ENCODE measurements at places on chromosomes 7 and 10.

- DNase-seq = no peak
Observed at GRCh38 chr7:7148798-7149481, 33.4 kb upstream of the C1GALT1 start.

DNA sequence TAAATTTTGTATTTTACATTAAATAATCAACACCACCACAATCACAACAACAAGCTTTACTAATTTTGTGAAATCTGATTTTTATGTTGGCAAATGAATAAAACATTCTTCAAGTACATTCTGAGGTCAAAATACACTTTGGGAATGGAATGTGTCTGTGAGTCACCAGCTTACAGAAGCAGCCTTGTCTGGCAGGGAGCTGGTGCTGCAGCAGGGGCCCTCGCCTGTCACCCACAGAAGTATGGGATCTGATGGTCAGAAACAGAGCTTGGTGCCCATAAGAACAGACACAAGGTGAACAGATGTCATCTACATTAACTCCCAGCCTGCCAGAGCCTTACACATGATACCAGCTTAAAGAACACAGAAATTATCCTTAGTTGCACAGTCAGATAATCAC is 496.9 kb downstream of the CCSER2 start:
- DNase-seq = no peak

DNA sequence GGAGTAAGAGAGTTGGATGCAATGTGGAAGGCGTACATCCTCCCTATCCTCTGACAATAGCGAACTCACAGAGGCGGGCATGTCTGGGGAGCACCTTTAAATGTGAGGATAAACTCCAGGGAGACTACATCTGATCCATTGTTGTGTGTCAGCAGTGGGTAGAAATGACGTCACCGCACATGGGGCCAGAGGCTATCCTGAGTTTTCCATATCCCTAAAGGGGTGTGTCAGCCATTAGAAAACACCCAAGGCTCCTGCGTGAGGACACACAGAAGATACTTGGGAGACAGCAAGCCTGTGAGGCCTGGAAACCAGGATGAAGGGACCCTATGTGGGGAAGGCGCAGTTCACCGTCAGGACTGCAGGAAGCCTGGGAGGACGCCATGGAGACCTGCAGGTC is 17.2 kb upstream of the CDHR3 start:
- no peak for DNase-seq

- DNase-seq = no peak
Observed at GRCh38 chr7:496528-497295, 22.9 kb downstream of the PDGFA start.

DNA sequence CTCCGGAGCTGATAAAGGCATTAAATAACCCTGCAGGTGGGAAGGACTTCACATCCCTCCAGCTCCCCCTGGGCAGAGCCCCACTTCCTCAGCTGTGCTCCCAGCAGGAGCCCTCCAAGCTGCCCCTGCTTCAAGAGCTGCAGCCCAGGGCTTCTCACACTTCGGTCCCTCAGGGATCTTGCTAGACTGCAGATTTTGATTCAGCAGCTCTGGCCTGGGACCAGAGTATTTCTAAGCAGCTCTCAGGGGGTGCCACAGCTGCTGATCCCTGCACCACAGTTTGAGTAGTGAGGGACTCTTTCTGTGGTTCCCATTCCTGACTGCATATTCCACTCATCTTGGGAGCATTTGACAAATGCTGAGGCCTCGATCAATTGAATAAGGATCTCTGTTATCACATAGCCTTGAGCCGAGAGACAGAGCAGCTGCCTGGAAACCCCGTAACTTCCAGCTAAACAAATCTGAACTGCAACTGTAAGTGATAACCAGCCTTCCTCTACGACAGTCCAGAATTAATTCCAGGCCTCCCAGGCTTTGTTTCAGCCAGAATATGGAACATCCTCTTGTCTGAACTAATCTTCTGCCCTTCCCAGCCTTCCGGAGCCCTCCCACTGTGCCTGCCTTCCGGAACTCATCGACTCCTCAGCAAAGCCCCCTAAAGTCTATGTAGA is 161.4 kb downstream of the CCDC3 start:
- no peak for DNase-seq

GRCh38 chr10:66238343-66238742 is 687.5 kb upstream of the LRRTM3 start:
- DNase-seq = no peak

GRCh38 chr7:129896568-129897382 is 56.0 kb downstream of the UBE2H start:
- no peak for DNase-seq

GRCh38 chr10:65993451-65993850 is 932.4 kb upstream of the LRRTM3 start:
- DNase-seq = no peak

DNA sequence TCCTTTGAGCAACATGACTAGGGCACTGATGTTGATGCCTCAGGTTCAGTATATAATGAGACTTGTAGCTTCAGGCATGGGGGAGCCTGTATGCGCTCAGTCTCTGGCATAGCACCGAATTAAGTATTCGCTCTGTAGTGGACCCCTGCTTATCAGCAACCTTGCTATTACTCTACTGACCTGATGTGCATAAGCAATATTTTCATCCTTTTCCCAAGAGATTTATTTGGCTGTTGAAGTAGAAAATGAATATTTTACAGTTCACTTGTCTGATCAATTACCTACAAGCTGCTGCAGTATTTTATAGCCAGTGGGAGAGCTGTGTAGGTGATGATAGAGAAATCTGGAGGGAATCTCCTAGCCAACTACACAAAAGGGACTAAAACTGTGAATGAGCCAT is 781.6 kb upstream of the PHF14 start:
- DNase-seq = no peak

DNA sequence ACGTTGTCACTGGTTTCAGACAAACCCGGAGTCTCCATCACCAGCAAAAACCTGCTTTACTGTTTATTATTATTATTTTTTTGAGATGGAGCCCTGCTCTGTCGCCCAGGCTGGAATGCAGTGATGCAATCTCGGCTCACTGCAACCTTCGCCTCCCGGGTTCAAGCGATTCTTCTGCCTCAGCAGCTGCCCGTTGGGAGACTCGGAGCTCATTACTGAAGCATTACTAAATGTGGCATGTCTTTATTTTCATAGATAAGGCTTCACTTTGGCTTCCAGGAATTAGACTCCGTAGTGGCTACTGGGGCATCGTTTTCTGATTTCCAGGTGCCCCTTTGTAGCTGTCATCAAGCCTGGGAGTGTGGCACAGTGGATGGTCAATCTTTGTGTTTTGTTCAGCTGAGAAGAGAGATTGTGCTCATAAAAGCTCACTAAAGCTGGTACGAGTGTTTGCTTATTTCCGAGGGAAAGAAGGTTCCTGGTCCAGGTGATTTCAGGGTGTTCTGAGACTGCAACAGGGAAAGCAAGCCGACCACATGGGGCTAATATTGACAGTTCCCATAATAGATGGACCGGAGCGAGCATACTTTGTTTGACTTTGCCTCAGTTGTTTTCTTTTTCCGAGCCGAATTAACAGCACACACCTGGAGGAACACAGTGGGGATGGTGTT is 163.1 kb downstream of the CAMK1D start:
- DNase-seq = no peak

DNA sequence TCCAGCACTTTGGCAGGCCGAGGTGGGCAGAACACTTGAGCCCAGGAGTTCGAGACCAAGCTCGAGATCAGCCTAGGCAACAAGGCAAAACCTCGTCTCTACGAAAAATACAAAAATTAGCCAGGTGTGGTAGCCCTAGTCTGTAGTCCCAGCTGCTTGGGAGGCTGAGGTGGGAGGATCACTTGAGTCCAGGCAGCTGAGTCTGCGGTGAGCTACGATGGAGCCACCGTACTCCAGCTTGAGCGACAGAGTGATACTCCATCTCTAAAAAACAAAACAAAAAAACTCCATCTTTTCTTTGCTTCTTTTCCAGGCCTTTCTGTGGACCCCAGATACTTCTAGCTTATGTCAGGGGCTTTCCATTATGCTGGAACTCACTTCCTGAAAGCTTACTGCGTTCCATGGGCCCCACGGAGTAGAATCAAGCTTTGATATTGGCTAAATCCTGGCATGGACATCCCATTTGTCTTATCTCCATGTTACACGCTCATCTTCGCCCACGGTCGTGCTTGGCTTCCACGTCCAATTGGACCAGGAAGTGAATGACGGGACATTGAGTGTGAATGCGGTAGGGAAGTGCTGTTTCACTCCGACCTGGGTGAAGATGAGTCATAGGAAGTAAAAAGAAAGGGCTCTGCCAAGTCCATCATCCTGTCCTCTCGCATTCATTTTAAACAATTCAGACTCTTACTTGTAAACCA is 45.7 kb downstream of the FAM171A1 start:
- DNase-seq = no peak

DNA sequence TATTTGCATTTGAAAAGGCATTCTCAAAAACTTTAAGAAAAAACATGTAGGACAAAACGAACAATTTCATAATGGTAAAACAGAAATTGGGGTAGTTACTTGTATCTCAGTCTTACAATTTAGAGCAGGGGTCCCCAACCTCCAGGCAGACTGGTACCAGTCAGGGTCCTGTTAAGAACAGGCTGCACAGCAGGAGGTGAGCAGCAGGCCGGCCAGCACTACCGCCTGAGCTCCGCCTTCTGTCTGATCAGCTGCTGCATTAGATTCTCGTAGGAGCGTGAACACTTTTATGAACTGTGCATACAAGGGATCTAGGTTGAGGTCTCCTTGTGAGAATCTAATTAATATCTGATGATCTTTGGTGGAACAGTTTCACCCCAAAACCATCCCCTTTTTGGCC is 77.3 kb downstream of the SEMA3A start:
- DNase-seq = no peak

GRCh38 chr10:44811072-44811471 is 100.1 kb upstream of the TMEM72 start:
- no peak for DNase-seq

DNA sequence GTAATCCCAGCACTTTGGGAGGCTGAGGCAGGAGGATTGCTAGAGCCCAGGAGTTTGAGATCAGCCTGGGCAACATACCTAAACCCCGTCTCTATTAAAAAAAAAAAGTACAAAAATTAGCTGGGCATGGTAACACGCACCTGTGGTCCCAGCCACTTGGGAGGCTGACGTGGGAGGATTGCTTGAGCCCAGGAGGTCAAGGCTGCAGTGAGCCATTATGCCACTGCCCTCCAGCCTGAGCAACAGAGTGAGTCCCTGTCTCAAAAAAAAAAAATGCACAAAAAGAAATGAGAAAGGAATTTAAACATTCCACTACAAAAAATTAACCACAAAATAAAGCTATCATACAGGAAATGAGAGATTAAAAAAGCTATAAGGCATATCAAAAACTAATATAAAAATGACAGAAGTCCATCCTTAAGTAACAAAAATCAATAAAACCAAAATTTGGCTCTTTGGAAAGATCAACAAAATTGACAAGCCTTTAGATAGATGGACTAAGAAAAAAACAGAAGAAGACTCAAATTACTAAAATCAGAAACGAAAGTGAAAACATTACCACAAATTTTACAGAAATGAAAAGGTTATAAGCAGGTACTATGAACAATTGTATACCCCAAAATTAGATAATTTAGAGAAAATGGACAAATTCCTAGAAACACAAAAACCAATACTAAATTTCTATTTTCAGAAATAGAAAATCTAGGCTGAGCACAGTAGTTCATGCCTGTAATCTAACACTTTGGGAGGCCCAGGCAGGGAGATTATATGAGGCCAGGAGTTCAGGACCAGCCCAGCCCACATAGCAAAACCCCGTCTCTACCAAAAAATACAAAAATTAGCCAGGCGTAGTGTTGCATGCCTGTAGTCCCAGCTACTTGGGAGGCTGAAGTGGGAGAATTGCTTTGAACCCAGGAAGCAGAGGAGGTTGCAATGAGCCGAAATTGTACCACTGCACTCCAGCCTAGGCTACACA is 42.4 kb upstream of the NANOS1 start:
- DNase-seq = no peak

- DNase-seq = no peak
Observed at GRCh38 chr10:62916141-62916603, 100.0 kb upstream of the EGR2 start.

DNA sequence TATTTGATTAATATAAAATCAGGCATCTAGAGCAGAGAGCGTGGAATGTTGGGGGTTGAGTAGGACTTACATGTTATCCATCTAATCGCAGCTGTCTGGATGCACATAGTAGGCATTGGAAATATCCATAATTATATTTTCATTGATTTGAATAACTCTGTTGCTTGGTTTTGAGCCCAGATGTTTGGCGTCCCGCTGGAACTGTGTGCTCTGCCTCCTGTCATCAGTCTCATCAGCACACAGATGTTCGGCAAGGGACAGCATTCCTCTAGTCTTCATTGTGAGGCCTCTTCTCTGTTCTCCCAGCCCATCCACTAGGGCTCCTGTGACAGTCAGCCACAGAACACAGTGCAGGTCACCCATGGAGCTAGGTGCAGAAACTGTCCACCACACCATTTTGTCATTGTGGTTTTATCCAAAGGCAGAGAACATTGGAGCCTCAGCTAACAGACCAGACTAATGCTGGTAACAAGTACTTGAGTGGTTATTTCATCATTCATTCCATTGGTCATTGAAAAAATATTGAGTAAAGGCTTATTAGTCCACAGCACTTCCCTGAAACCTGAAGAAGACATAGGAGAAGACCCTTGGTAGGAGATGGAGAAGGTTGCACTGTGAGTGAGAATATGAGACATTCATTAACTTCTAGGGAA is 927.4 kb downstream of the LRMDA start:
- no peak for DNase-seq

DNA sequence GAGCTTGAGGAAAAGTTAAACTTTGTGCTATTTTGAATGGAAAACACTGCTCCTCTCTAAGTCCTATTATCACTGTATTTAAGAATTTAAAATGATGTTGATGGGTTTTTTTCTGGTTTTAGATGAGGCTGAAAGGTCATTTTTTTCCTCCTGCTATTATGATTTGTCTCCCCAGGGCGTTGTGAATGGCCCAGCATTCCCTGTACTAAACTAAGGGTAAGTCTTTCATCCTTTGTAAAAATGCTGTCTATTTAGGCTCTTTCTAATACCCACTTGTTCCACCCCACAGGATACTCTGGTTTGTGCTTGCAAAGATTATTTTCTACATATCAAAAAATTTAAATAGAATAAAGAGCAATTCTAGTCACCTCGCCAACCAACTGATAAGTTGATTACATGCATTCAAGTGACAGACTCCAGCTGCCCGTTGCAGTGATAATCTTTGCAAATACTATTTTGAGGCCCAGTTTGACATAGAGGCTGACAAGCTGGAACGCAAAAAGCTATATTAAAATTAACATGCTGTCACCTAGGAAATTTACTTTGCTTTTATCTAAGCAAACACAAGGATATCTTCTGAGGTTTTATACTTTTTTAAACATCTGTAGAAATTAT is 222.3 kb upstream of the TMEM229A start:
- no peak for DNase-seq

- DNase-seq = no peak
Observed at GRCh38 chr10:71838264-71839211, 12.5 kb downstream of the PSAP start.

DNA sequence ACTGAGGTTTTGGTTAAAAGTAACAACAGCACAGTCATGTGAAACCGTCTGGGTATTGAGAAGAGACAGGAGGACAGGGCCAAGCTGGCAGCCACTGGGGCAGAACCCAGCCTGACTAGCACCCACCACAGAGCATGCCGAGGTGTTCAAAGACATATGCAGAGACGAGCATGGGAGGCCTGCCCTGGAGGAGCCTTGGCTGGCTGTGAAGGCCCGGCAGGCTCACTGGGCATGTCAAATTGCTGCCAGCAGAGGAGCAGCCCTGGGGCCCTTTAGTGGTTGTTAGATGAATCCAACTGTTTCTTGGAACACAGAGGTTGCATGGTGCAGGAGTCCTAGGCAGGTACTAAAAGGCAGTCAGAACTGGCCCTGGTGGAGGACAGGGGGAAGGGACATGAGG is 5.0 kb upstream of the GDF2 start:
- DNase-seq = no peak

GRCh38 chr7:38506756-38507155 is 124.4 kb downstream of the AMPH start:
- no peak for DNase-seq
